RPMI7951 (cell line): ENCODE measurements at places on chromosomes 1 and 21. TPM values are rescaled to one million over a fixed set of nuclear protein-coding genes. Genes with fewer than 3 reads are reported as not detected.

CDC20 gene
- 410 and 459 TPM in 2 replicates for total RNA-seq

ACTL8 gene
- total RNA-seq: 0.20 and 0.48 TPM in 2 replicates

FBXO2 gene
- 0.10 and 0.36 TPM in 2 replicates for total RNA-seq

TMEM52 gene
- total RNA-seq: 0.39 and 0.48 TPM in 2 replicates

PALMD gene
- total RNA-seq: 1.3 and 1.5 TPM in 2 replicates

NCMAP gene
- not detected in 2 replicates for total RNA-seq

SYNC gene
- 20.5 and 21.5 TPM in 2 replicates for total RNA-seq

COL11A1 gene
- total RNA-seq: 10.4 and 19.0 TPM in 2 replicates
